ENCODE measurements at places on chromosomes 7 and 10.

GRCh38 chr7:83777406-83778072 is 128.6 kb upstream of the SEMA3E start:
- no peak for DNase-seq

DNA sequence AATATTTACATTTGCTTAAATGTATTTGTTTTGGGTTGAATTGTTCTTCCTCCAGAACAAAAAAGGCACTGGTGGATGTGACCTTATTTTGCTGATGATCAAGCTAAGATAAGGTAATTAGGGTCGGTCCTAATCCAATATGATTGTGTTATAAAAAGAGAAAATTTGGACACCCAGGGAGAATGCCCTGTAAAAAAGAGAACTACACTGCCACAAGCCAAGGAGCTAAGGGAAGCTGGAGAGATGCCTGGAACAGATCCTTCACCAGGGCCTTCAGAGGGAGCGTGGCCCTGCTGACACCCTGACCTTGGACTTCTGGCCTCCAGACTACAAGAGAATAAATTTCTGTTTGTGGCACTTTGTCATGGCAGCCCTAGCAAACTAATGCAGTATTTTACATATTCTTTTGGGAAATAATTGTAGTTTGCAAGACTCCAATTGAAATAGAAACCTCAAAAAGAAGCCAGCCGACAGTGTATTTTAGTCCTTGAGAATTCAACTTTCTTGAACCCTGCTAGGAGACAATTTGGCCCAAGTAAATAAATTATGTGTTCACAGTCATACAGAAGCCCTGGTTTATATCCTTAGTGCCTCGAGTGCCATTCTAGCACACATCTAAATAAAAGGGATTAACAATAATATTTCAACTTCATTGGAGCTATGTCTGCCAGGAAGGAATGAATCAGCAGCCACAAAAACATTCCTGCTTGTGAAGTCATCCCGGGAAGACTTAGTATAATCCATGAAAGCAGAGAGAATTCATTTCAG is 164.6 kb downstream of the PKD1L1 start:
- DNase-seq: no peak

GRCh38 chr7:112997831-112998230 is 88.8 kb downstream of the GPR85 start:
- DNase-seq: no peak

GRCh38 chr10:50322077-50322476 is 70.8 kb upstream of the ASAH2 start:
- peak; percentile 26 for DNase-seq

DNA sequence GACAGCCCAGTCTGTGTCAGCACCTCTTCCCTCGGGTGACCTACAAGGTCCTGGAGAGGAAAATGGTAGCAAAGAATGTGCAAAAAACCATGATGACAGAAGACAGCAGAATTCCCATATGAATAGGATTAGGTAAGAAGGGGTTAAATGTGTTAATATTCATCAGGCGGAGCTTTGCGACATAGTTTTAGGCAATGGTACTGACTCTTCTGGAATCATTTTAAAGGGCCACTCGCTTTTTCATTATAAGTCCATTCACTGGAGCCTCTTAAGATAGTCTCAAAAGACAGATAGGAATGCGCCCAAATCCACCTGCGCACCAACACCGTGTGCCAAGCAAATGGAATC is 38.2 kb downstream of the DLG5 start:
- no peak for DNase-seq
